Ovary (tissue), 10 donors: ENCODE measurements at places on chromosomes 5 and 9.
A peak's percentile ranks its signal among the peaks of the same experiment; 100 is the strongest.

GRCh38 chr5:79107020-79107796, 4.4 kb upstream of the BHMT start:
- DNase-seq, result no peak

GRCh38 chr5:157292599-157292998, 26.7 kb downstream of the CYFIP2 start:
- DNase-seq, result no peak

- DNase-seq, result no peak
These were observed 287.7 kb downstream of the ACTL7B start for GRCh38 chr9:108568093-108568492.

DNA sequence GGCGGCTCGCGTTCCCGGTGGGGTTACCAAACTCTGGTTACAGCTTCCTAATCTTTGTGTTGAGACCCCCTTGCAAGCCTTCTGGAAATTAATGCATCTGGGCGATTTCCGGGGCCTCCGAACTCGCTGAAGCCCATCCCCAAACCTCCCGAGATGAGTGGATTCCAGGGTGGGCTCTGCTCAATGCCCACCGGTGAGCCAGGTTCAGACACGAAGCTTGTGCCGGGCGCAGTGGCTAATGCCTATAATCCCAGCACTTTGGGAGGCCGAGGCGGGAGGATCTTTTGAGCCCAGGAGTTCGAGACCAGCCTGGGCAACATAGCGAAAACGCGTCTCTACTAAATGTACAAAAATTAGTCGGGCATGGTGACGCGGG, 356 bp upstream of the HACD4 start:
- DNase-seq, result no peak

DNA sequence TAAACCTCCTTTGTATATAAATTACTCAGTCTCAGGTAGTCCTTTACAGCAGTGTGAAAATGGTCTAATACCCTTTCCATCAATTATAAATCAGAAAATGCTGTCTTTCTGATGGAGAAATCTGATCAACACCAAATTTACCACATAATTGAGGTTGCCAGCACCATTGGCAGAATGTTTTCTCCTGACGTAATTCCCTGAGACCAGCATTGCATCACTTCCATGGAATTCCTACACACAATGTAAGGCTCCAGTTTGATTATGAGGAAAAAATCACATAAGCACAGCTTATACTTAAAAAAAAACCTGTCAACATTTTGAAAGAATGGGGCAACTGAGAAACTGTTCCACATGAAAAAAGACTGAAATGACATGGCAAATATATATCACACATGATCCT, 618.7 kb upstream of the CDH6 start:
- DNase-seq, result no peak

- no peak for DNase-seq
These were observed 94.4 kb downstream of the IZUMO3 start for GRCh38 chr9:24451346-24451745.

- DNase-seq, result no peak
These were observed 21.3 kb downstream of the NTNG2 start for GRCh38 chr9:132183134-132183533.

- no peak for DNase-seq
These were observed 86.1 kb downstream of the ZNF354C start for GRCh38 chr5:179146277-179146676.

GRCh38 chr5:101288633-101289032, 385.6 kb upstream of the ST8SIA4 start:
- no peak for DNase-seq

- no peak for DNase-seq
These were observed 28.5 kb downstream of the WNK2 start for GRCh38 chr9:93212409-93212808.

- no peak for DNase-seq
These were observed 418.3 kb downstream of the RAB3C start for GRCh38 chr5:59001154-59001553.

DNA sequence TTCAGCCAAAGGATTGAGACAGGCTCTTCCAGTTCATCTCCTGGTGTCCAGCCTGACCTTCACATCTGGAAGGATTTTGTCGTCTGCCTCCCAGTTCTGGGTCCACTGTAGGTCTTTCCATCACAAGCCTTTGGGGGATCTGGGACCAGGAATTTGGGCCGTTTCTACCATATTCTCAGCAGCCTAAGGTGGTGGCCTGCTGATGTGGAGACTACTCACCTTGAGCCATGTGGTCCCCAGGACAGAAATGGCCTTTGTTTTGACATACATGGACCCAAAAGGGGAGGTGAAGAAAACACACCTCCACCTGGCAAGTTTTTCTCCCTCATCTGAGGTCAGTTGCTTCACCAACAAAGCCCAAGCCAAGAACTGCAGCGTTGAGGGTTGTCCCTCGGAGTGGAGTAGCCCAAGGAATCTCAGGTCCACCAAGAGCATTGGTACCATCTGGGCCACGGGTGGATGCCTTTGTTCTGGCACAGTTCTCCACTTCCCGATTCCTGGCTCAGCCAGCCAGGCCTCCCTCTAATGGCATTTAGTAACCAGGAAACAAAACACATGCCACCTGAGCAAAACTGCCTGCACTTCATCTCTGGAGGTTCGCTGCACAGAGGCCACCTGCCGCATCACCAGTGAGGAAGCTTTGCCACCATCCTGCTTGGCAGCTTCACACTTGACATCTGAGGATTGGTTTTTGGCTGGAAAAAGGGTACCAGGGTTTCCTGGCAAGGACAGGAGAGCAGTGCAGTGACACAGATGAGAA, 24.7 kb downstream of the AMBP start:
- no peak for DNase-seq

DNA sequence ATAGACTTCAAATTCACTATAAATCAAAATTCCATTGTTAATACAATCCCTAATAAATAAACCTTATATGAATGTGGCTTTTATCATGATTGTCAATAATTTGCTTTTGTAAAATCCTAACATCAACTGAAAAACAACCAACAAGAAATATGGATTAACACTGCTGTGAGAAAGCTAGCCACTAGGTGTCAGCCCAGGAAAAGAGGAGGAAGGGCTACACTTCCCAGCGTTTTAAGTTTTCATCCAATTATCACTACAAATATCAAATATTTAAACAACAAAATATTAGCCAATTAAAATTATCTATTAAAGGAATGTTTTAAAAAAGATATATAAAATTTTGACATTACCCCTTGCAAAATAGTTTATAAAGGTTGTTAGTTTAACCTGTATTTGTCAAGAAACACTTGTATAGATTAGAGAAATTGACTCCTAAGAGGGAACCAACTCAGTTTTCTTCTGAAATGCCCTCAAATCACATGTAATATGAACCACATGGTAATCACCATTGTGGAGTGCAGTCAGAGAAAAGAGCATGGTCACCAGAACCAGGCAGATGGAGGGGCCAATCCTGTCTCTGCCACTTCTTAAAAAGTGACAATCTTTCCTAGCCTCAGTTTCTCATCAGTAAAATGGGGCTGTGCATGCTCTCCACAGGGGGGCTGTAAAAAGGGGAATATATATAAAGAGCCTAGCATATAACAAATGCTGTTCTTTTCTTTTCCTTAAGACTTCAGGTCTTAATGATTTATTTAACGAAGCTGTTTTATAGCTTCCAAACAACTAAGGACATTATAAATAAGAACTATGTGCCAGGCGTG, 188.2 kb downstream of the CRB2 start:
- DNase-seq, result no peak

- DNase-seq, result no peak
These were observed 556.1 kb downstream of the CDH9 start for GRCh38 chr5:26482076-26482809.

DNA sequence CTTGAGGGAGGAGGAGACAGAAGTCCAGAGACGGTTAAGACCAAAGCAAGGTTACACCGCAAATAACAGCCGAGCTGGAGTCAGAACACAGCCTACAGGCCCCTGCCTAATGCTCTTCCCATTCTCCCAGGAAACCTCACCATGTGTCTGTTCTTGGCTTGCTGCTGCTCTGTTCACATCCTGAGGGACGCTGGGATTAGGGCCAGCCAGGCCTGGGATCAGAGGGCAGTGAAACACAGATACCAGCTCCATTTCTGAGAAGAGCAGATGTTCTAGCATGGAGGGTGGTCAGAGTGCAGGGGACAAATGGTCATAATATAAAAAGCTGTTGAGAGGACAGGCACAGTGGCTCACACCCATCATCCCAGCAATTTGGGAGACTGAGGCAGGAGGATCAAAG, 124.8 kb upstream of the LARP1 start:
- DNase-seq, result peak; percentile 74

DNA sequence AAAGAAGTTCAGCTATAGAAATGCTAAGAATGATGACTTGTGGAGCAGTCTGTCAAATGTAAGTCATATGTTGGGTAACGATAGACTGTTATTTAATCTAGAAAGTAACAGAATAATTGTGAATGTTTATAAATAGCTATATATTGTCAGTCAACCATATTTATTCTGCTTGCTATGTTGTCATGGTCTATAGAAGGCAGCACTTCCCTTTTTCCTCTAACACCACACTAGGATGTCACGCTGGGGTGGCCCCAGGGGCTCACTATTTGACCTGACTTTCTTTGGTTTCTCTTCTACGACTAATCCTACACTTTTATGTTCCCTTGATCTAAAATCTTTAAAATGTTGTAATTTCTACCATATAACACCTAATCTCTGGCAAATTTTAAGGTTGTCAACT, 20.5 kb downstream of the ERAP2 start:
- no peak for DNase-seq

DNA sequence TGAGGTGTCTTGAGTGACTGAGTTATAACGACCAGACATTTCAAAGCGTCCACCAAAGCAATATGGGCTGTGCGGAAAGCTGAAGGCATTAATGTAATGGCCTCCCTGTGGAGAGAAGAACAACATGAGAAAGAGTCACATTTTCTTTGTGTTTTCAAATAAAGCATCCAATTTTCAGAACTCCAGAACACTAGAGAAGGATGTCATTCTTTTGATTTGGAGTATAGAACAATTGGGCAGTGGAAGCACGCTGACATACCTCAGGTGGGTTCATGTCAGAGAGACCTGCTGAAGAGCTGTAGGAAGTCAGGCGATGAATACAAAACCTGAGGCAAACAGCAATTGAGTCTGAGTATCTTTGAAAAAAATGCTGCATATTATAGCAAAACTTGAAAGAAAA, 556.5 kb downstream of the GABRG2 start:
- DNase-seq, result no peak

GRCh38 chr5:145979270-145980223, 43.2 kb downstream of the SH3RF2 start:
- DNase-seq, result no peak

DNA sequence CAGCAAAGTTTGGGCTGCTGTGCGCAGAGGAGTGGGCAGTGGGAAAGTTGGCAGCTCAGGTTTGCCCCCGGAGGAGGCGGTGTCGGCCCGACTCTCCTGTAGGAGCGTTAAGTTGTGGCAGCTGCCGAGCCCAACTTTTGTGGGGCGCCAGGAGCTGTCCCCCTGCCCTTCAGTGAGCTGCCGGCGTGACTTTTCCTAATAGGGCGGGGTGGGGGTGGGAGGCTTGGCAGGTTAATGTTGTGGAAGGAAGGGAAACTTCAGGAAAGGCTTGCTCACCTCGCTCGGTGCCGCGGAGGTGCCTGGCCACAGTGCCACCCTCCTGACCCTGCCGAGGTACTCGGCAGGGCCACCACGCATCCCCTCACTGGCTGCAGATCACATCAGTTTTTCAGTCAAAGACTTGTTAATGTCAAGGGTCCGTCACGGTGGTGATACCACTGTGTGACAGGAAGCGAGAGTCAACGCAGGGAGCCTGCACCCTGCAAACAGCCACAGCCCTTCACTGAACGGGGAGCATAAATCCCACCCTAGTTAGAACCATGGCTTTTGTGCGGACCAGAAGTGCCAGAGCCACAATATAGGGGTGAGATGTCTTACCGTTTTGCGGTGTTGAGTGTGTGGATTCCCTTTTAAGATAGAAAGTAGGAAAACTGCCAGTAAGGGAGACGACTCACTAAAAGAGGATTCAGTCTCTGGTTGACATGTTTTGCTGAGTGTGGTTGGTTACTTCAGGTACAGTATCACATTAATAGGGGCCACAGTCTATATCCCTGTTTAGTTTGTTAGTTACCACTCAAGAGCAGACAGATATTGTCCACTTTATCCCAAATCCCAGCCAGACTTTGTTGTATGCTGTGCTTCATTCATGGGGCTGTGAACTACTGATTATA, 796 bp downstream of the LNPEP start:
- DNase-seq, result peak; percentile 42

GRCh38 chr5:160486573-160486972, 64.9 kb downstream of the PTTG1 start:
- no peak for DNase-seq

GRCh38 chr5:142807372-142807911, 37.3 kb downstream of the ARHGAP26 start:
- DNase-seq, result no peak

DNA sequence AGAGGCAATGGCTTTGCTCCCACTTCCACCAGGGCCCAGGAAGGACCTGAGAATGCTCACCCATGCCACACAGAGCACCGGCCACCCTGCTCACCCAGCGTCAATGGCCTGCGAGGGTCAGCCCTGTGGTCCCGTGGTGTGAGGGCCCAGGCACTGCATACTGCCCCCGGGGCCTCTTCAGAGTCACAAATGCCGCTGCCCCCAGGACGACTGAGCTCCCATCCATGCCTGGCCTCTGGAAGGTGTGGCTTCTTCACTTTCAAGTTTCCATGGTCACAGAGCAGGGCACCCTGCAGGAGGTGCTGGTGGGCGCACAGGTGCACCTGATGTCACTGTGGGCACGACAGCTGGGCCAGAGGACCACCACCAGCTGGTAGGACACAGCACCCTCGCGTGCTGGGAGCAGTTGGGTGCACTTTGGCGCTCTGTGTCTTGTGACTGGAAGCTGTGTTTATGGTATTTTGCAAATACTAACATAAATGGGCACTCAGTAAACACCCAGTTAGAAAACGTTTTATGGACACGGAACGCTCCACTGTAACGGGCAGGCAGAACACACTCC, 12.5 kb upstream of the ZDHHC11 start:
- no peak for DNase-seq

DNA sequence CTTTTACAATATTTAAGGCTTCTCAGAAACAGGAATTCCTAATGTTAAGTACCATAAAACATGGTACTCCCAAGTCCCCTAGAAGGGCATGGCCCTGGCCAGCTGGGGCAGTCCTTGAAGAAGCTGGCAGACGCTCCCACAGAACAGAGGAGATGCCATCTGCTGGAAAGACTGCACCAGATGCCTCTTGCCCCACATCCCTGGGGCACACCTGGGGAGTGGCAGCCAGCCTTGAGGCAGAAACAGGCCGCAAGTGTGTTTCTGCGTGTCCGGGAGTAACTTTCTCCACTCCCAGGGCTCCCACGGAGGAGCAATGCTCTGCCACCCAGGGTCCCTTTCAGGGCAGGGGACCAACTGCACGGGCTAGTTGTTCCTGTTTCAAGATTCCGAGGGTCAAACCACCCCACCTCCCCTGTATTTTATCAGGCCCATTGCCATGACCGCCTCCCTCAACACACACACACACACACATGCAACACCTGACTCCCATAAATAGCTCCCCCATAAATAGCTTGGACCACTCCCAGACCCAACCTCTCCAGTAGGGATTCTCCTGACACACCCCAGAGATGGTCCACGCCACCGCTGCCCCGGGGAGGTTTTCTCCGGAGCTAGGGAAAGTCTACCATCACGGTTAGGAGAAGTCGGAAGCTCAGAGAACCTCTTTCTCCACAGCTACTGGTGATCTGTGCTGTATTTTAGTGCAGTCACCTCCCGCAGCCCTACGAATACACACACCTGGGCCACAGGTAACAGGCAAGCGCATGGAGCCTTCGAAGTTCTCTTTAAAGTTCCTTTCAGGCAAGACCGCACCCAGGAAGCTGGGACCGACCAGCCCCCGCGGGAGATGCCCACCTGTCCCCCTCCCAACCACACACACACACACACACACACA, 1.5 kb downstream of the SPOCK1 start:
- DNase-seq, result no peak

GRCh38 chr9:74742792-74743730, 144.7 kb downstream of the TRPM6 start:
- DNase-seq, result no peak

GRCh38 chr5:141793403-141793802, 84.8 kb downstream of the PCDH1 start:
- DNase-seq, result no peak
